Right lobe of liver (tissue), 6 donors: ENCODE measurements at places on chromosomes 7 and 10. TPM values are rescaled to one million over a fixed set of nuclear protein-coding genes. Genes with fewer than 3 reads are reported as not detected.

- no peak overlapping the region for H3K27ac ChIP-seq
- no peaks in the 10 kb centered on the region for H3K4me1 ChIP-seq
- no peak overlapping the region for H3K4me3 ChIP-seq
- DNase-seq, result no peak
Measured at GRCh38 chr7:105480931-105481330, 41.1 kb downstream of the PUS7 start.

- no peak overlapping the region for H3K4me3 ChIP-seq
- no peak for DNase-seq
- H3K27ac ChIP-seq, result no peak overlapping the region
- H3K4me1 ChIP-seq, result no peaks in the 10 kb centered on the region
- H3K36me3 ChIP-seq, result no peaks in the 10 kb centered on the region
- H3K27me3 ChIP-seq, result no peaks in the 10 kb centered on the region
Measured at GRCh38 chr10:50438049-50438936, 185.5 kb downstream of the SGMS1 start.

DNA sequence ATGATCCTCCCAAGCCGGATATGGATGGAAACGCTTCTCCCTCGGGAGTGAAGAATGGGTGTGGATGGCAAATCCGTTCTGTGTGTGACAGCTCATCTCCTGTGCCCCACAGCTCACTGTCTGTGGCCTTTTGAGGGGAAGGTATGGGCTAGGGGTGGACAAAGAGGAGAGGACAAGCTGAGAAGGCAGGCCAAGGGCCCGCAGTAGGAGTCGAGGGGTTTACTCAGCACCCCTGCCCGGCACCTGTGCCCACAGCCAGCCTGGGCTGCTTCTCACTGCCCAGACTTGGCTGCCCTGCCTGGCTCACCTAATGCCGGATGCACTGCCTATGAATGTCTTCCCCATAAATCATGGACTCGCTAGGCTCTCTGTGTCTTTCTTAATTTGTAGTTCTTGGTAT lies 503.8 kb downstream of the TCERG1L start:
- no peak overlapping the region for H3K4me3 ChIP-seq
- no peaks in the 10 kb centered on the region for H3K4me1 ChIP-seq
- H3K27me3 ChIP-seq, result no peaks in the 10 kb centered on the region
- no peak for DNase-seq

GRCh38 chr7:87599336-87599735 lies 1.3 kb downstream of the ABCB1 start:
- no peaks in the 10 kb centered on the region for H3K36me3 ChIP-seq
- peak overlapping the region; percentile 77 for H3K27ac ChIP-seq
- no peaks in the 10 kb centered on the region for H3K27me3 ChIP-seq
- peak overlapping the region; percentile 50 for H3K4me3 ChIP-seq
- H3K4me1 ChIP-seq, result peaks cover 3% of the 10 kb centered on the region

DNA sequence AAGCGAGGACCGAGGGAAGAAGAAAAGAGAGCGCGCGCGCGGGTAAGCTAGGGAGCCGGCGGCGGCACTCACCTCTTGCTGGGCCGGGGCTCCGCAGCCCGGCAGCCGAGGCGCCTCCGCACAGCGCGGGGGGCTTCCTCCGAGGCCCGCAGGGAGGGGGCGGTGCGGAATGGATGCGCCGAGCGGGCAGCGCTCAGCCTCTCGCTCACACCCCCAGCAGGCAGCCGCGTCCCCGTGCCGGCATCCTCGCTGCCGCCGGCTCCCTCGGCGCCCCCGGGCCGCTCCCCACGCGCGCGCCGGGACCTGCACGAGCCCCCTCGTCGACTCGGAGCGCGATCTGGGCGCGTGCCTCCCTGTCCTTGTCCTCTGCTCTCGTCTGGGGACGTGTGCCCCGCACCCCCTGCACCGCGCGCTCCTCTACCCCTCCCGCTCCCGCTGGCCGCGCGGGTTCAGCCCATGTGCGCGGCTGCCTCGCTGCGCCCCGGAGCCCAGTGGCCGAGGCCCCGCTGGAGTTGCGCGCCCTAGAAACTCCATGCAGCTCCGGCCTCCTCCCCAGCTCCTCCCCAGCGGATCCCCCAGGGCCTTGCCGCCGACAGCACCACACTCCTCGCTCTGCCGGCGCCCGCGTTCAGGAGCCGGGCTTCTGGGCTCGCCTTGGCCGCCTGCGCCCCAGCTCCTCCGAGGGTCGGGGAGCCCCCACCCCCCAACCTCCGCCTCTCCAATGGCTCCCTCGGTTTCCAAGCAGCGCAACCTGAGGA lies 75.3 kb downstream of the CALN1 start:
- H3K4me1 ChIP-seq, result no peaks in the 10 kb centered on the region
- H3K36me3 ChIP-seq, result no peaks in the 10 kb centered on the region
- no peak overlapping the region for H3K27ac ChIP-seq
- peak overlapping the region; percentile 12 for H3K4me3 ChIP-seq
- H3K27me3 ChIP-seq, result no peaks in the 10 kb centered on the region
- no peak for DNase-seq

- peaks cover 15% of the 10 kb centered on the region for H3K4me1 ChIP-seq
- H3K27ac ChIP-seq, result peak overlapping the region; percentile 63
- no peak overlapping the region for H3K4me3 ChIP-seq
- DNase-seq, result no peak
Measured at GRCh38 chr10:86969421-86970041, 1.2 kb downstream of the ADIRF start.

EN2 gene
- not detected for total RNA-seq

NHLRC2 gene
- total RNA-seq, result 23.6 TPM

CAMK2G gene
- 8.3 TPM for total RNA-seq
